AG20443 (cell line): ENCODE measurements at places on chromosomes 3 and 15.

- no peak for DNase-seq
Measured at GRCh38 chr3:154193000-154193615, 71.9 kb downstream of the ARHGEF26 start.

- peak; percentile 64 for DNase-seq
Measured at GRCh38 chr3:30752970-30753369, 141.5 kb downstream of the GADL1 start.

DNA sequence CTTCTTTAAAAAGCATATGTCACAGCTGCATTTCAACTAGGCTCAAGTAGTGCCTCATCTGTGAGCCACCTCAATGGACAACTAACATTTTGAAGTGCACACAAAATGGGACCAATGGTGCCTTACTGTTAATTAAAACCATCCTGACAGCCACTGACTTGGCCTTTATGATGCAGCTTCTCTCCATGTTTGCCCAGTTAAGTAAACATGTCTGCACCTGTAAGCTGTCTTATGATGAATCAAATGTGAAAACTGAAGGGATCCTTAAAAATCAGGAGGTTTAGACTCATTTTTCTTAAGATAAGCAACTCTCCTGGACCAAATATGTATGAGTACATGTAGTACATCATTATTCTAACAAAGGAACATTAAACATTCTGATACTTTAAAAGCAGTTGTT, 861.6 kb downstream of the ROBO1 start:
- DNase-seq = no peak

GRCh38 chr3:147757866-147758265, 348.7 kb downstream of the ZIC1 start:
- DNase-seq = no peak

DNA sequence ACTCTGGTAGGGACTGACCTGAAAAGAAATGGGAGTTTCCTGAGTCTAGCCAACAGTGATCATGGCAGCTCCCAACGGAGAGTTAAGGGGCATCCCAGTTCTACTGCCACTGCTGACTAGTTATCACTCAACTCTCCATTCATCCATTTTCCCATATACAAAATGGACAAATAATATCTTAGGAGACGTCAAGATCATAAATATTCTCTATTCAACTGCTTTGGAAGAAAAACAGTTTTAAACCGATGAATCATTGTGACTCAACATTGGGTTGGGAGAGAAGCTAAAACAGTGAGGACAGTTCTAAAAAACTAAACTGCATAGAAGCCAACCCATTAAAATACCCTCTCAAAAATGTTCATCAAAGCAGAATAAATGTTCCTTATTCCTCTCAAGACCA, 57.6 kb upstream of the CHRM5 start:
- peak; percentile 43 for DNase-seq

DNA sequence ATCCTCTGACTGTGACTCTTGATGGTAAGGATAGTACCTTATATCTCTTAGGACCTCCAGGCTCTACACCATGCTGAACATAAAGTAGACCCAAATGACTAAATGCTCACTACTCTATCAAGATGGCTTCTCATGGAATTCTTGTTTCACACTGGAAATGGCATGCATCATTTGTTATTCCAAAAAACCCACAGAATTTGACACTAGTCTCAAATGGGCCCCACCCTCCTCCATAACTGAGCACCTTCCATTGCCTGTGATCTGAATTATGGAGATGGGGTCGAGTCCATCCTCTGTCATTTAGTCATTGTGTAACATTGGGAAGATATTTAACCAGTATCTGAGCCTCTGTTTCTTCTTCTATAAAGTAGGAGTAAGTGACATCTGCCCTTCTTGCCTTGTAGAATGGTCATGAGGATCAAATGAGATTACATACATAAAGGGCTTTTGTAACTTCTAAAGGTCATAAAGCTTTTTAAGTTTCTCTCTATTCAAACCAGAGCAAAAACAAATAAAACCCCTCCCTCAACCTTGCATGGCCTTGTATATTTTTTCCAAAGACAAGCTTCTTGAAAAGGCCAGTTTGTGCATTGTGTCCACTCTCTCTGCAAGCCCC, 57.0 kb upstream of the PTX3 start:
- no peak for DNase-seq

DNA sequence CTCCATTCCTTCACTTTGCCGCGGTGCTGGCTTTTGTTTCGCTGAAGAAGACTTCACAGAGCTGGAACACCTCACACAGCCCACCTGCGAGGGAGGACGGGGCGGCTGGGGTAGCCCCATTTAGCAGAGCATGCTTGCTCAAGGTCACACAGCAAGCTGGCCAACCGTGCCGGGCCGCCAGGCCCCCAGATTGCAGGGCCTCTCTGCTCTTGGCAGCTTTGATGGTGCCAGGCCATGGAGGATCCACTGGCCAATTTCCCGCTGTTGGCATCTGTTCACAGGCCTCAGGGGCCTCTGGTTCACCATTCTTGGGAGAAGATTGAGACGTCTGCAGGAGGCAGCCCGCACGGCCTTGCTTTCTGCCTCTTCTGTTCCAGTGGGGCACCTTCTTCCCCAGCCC, 77.9 kb upstream of the LINGO1 start:
- no peak for DNase-seq

DNA sequence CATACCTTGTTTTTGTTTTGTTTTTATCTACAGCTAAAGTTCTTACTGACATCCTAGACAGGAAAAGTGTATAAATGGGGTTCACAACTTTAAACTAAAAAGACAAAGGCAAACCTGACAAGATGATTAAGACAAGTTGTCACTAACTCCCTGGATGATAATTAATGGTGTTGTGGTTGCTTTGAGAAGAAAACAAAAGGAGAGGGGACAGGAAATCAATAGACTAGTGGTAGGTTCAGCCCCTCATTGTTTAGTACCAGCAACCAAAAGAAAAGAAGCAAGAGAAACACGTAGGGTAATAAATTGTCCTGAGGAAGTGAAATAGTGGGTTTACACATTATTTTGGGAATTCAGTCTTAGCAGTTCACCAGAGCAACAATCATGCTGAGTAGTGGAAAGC, 78.8 kb downstream of the BFSP2 start:
- no peak for DNase-seq

- DNase-seq = no peak
Measured at GRCh38 chr15:99071091-99071680, 33.7 kb upstream of the SYNM start.

- DNase-seq = peak; percentile 85
Measured at GRCh38 chr15:83365370-83365938, 81.0 kb upstream of the BNC1 start.

DNA sequence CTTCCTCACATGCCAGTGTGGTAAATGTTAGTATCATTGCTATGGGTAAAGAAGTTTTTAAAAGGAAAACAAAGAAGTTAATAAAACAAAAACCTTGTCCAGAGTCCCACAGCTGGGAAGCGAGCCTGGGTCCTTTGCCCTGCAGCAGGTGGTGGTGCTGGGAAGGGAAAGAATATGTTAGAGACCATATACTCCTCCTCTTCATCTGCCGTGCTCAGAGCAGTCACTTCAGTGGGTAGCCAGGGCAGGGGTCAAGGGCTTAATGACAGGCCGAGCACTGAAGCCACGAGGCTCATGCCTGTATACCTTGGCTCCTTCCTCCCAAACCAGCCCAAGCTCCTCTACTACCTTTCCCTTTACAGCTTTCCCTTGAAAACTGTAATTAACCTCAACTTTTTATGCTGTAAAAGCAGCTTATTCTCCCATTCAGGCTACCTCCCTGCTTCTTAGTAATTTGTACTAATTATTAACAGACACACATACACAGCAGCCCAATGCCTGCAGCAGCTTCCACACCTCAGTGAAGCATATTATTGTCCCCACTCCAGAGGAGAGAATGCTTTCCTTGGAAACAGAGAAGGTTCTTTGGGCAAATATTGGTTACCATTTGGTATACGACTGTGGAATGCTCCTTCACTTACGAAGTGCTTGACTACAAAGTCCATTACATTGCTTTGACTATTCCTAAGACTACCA, 362.1 kb downstream of the EPHB1 start:
- DNase-seq = no peak

DNA sequence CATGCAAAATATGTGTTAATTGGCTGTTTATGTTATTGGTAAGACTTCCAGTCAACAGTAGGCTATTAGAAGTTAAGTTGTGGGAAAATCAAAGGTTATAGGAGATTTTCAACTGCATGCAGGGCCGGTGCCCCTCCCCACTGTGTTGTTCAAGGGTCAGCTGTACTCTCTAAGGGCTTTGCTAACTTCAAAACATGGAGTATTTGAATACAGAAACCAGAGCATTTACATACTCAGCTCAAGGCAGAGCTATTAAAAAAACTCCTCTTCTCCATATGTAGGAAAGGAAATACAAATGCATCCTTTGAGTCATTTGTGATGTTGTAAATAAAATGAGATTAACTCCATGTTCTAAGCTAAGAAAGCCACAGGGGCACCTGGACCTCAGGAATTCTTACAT, 16.8 kb downstream of the IL17RB start:
- DNase-seq = no peak

DNA sequence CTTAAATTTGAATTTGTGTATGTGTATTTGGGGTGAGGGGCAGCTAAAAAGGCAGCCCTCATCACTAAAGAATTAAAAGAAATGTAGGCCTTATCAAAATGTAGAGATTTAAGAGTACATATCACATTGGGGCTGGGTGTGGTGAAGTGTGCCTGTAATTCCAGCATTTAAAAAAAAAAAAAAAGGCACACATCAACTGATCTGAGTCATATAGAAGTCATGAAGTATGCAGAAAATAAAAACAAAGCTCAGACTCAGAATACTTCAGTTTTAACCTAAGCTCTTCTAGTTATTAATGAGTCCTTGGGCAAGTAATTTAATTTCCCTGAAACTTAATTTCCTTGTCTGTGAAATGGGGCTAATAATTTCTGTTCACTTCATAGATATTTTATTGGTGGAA, 31.6 kb downstream of the SLC24A1 start:
- DNase-seq = peak; percentile 48

DNA sequence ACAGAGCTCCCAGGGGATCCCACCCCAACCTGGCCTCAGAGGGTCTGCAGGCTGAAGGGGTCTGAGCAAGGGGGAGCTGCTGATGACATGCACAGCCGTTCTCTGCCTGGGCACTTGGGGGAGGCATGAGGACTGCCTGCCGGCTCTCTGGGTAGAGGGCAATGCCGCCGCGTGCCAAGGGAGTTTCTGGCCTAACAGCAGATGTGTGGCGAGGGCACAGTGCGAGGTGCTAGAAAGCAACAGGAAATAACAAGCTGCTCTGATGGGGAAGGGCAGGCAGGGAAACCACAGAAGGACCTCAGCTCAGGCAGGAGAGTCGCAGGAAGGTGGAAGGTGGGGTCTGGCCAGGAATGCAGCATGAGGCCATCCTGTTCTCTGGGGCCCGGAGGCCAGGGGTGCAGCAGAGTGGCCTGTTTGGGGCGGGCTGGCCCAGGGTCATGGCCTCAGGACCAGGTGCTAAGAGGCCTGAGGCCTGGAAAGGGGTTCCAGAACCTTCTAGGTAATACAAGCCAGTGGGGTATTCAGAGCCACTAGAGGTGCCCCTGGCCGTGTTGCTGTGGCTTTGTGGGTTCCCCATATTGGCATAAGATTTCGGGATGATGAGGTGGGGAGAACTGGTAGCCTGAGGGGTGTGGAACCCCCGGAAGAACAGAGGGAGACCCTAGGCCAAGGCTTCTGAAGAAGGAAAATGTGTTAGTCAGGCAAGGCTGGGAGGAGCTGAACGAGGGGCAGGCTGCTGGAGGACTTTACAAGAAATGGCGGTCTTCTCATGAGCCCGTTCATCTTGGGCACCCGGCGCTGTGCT, 41.2 kb downstream of the RGMA start:
- no peak for DNase-seq

DNA sequence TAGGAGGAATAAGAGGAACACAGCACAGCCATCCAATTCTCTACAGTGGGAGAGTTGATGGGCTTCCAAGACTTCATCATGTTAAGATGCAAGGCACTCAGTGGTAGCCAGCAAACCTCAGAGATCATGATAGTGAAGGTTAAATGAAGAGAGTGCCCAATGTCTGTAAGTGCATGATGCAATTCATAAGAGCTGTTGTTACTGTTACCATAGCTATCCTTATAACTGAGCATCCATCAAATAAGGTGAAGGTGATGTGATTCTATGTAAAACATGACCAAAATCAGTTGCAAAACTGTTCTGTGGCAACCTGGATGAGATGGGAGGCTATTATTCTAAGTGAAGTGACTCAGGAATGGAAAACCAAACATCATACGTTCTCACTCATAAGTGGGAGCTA, 289.7 kb downstream of the MAGI1 start:
- DNase-seq = no peak

- no peak for DNase-seq
Measured at GRCh38 chr3:28906561-28907310, 374.1 kb upstream of the RBMS3 start.

- DNase-seq = no peak
Measured at GRCh38 chr15:41121951-41122350, 5.9 kb upstream of the INO80 start.

DNA sequence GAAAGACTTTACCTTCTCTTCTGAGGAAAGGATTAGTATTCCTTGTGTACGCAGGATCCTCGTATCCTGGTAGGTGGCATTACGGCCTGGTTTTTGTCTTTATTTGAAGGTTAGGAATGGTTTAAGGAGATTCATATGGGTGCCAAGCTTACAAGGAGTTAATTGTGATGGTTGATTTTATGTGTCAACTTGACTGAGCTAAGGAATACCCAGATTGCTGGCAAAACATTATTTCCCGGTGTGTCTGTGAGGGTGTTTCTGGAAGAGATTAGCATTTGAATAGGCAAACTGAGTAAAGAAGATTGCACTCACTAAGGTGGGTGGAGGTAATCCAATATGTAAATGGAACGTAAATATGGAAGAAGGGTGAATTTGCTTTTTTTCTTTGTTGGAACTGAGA, 44.4 kb upstream of the ABI3BP start:
- no peak for DNase-seq

- peak; percentile 84 for DNase-seq
Measured at GRCh38 chr15:89472785-89473256, 23.6 kb downstream of the RHCG start.

GRCh38 chr15:35195649-35196048, 110.6 kb upstream of the NANOGP8 start:
- no peak for DNase-seq

- DNase-seq = no peak
Measured at GRCh38 chr15:79991826-79992225, 20.8 kb upstream of the BCL2A1 start.

- DNase-seq = no peak
Measured at GRCh38 chr15:97623091-97623661, 337.3 kb upstream of the ARRDC4 start.

GRCh38 chr3:157362348-157362747, 74.3 kb upstream of the PTX3 start:
- DNase-seq = no peak

GRCh38 chr3:169607949-169608348, 55.6 kb downstream of the MECOM start:
- no peak for DNase-seq

GRCh38 chr3:4709341-4709740, 216.2 kb downstream of the ITPR1 start:
- DNase-seq = peak; percentile 61
